Adrenal gland (tissue), 19 donors: ENCODE measurements at places on chromosomes 1 and 21.

DNA sequence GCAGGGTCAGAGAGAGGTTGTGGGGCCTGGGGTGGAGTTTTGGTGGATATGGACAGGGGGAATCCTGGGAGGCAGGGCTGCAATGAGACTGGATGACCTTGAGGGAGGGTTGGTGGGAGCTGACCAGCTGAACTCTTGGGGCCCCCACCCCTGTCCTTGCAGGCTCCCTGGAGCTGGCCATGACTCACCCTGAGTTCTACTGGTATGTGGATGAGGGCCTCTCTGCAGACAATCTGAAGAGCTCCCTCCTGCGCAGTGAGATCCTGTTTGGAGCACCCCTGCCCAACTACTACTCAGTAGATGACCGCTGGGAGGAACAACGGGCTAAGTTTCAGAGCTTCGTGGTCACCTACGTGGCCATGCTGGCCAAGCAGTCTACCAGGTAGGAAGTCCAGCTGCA lies 23.6 kb downstream of the DISP3 start:
- no peak overlapping the region for H3K4me3 ChIP-seq
- H3K36me3 ChIP-seq: no peaks in the 10 kb centered on the region
- H3K27me3 ChIP-seq: peaks cover 8% of the 10 kb centered on the region
- H3K27ac ChIP-seq: no peak overlapping the region
- DNase-seq: no peak
- no peaks in the 10 kb centered on the region for H3K4me1 ChIP-seq

DNA sequence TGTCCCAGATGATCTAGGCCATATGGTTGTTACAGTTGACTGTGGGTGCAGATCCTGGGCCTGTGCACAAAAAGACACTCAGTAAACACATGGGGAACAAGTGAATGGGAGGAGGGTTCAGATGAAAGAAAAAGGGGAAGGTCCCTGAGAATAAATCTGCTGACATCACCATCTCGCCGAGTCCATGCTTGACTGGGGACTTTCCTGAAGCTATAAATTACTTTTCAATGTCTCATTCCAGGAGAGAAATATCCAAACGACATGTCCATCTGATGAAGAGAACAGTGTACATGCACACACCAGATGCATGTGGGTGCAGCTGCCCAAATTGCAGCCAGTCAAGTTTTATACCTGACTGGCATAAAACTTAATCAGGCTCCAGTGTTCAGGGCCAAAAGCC lies 109.0 kb downstream of the HIVEP3 start:
- peaks cover 7% of the 10 kb centered on the region for H3K4me1 ChIP-seq
- no peak overlapping the region for H3K27ac ChIP-seq
- no peak overlapping the region for H3K4me3 ChIP-seq
- no peaks in the 10 kb centered on the region for H3K27me3 ChIP-seq
- DNase-seq: no peak

- no peak for DNase-seq
- H3K27me3 ChIP-seq: no peaks in the 10 kb centered on the region
- H3K36me3 ChIP-seq: no peaks in the 10 kb centered on the region
- H3K27ac ChIP-seq: no peak overlapping the region
Observed at GRCh38 chr1:58824753-58825389, 41.0 kb upstream of the JUN start.

DNA sequence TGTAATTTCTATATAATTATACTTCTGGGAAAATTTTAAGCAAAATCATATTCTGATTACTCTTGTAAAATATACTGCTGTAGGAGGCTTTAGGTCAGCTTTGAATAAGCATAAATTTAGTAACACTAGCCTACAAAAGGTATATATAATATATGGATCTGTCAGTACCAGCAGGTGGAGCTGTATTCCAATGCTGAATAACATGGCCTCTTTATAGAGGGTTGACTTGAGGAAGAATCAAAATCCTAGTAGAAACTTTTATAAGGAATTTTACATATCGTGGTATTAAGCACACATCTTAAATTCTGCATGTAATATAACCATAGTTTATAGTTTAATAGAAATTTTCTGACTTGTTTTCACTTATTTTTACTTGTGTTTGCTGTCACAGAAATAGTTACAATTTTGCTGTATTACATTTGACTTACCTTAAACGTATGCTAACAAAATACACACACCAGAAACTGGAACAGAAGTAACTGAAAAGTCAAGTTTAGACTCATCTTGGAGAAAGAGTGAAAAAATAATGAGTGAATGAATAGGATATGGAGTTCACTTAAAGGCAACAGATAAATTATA lies 79.3 kb downstream of the HMCN1 start:
- DNase-seq: no peak
- no peak overlapping the region for H3K27ac ChIP-seq

DNA sequence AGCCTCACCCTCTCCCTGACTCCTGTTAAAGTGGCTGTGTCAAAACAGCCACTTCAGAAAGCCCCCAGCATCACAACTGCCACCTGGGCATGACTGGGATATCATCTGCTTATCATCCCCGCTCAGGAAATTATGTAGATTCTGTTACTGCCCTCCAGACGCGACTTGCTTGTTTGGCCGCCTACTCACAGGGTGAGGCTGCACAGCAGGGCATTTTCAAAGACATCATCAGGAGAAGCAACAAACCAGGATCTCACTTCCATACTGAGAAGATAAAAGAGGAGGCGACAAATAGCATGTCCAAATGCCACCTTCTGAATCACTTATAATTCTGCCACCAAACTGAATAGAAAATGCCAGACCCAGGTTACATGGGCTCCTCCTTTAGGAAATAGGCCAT lies 94.8 kb downstream of the MIS18A start:
- H3K27me3 ChIP-seq: no peaks in the 10 kb centered on the region
- peak; percentile 43 for DNase-seq
- no peak overlapping the region for H3K27ac ChIP-seq
- H3K36me3 ChIP-seq: no peaks in the 10 kb centered on the region

DNA sequence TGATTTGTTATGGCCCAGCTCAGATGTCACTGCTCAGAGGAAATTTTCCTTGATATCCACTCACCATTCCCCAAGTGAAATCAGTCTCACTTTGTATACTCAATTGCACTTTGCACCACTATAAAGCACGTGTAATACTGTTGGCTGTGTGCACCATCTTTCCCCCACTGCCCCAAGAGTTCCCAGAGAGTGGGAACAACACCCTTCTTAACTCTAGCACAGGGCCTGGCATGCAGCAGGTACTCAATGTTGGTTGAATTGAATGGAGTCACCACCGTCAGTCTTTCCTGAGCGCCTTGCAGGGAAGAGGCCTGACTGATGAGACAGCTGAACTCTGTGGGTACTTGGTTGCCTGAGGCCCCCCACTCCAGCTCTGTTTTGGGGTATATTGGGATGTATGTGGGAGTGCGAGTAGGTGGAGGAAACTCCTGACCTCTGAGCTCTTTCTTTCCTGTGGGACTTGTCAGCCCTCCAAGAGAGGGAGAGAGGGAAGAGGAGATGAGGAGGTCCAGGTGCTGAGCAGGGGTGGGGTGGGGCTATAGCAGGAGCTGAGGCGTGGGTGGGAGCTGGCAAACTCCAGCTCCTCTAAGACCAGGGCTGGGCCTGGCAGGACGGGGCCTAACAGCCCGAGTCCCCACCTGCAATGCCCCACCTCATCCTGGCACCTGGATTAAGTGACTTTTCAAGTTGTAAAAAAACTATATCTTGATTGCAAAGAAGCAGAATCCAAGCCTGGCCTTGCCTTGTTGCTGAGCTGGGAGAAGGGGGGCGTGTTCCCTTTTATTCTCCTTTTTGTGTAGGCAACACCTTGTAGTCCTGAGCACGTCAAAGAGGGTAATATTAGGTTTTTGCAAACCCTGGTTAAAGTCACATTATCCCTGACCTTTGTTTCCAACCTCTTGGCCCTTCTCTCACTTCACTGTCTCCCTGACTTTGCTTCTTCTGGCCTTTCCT lies 19.4 kb upstream of the WASF2 start:
- peaks cover 14% of the 10 kb centered on the region for H3K4me1 ChIP-seq
- no peaks in the 10 kb centered on the region for H3K36me3 ChIP-seq
- no peak overlapping the region for H3K27ac ChIP-seq

GRCh38 chr1:18234790-18235242 lies 127.2 kb downstream of the IGSF21 start:
- no peaks in the 10 kb centered on the region for H3K36me3 ChIP-seq
- H3K4me1 ChIP-seq: no peaks in the 10 kb centered on the region
- H3K27ac ChIP-seq: no peak overlapping the region
- no peak overlapping the region for H3K4me3 ChIP-seq
- peaks cover 3% of the 10 kb centered on the region for H3K27me3 ChIP-seq

DNA sequence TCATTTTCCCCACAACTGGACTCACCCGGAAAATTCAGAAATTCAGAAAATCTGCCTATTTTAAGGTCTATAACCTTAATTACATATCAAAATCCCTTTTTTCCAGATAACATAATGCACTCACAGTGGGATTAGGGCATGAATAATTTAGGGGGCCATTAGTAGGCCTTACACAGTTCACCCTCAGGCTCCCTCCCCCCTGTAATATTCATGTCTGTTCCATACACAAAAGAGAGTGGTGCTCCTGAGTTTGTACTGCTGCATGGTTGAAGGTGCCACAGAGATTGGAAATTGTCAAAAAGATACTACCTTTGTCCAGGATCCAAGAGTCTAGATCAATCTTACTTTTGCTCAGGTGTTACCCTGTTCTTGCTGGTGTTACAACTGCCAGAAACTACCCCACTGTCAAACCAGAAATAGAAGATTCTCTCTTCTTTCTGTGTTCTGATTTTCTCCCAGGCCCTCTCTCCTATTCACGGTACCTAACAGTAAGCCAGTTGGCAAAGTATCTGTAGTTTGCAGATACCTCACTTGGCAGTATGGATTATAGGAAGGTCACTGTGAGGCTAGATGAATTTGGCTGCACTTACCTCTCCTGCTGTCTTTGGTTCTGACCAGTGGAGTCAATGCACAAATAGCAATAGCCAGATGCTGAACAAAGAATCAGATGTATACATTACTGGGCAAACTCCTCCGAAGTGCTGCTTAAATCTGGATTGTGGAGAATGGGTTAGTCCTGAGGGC lies 53.2 kb downstream of the C1orf198 start:
- H3K27me3 ChIP-seq: no peaks in the 10 kb centered on the region
- no peak overlapping the region for H3K27ac ChIP-seq
- H3K4me1 ChIP-seq: no peaks in the 10 kb centered on the region
- no peak for DNase-seq
- no peaks in the 10 kb centered on the region for H3K36me3 ChIP-seq

DNA sequence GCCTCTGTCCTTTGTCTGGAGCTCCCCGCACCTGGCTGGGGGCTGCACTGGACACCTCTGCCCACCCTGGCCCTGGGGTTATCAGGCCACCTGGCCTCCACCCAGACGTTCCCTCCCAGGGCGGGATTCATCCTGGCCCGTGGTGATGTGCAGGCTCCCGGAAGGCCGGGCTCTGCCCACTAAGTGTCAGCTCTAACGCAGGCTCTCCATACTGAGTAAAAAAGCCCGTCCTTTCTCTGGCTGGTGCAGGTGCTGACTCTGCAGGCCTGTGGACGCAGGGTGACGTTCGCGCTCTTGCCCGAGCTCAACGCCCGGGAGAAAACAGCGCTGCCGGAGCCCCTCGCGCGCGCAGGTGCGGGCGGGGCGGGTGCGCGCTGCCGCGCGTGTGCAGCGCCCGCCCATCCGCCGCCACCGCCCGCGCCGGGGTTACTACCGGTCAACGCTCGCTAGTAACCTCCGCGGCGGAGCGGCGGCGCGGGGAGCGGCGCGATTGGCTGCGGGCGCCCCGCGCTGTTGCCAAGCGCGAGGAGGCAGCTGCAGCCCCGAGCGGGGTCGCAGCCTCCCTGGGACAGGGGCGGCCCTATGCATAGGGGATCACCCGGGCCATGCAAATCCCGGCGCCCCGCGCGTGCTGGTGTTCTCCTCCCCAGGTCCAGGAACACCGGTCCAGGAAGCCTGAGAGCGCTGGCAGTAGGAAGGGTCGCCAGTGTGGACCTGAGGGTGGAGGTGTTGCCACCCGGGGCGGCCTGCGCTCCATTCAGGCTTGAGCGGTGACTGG lies 15.7 kb downstream of the ABCG1 start:
- H3K4me1 ChIP-seq: peaks cover 87% of the 10 kb centered on the region
- H3K4me3 ChIP-seq: no peak overlapping the region
- no peaks in the 10 kb centered on the region for H3K36me3 ChIP-seq
- no peaks in the 10 kb centered on the region for H3K27me3 ChIP-seq
- H3K27ac ChIP-seq: peak overlapping the region; percentile 66

DNA sequence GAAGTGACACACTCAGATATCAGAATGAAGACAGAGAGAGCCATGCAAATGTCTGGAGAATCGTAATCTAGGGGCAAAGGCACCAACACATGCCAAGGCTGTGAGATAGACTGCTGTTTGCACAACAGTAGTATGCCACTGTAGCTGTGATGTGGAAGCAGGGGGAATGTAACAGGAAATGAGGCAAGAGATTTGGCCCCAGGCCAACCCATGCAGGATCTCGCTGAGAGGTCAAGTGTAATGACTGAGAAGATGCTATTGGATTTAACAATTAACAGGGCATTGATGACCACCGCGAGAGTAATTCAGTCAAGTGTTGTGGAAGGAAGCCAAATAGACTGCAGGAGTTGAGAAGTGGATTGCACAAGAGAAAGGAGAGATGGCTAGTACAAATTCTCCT lies 107.3 kb upstream of the ST6GALNAC5 start:
- no peak for DNase-seq
- no peaks in the 10 kb centered on the region for H3K36me3 ChIP-seq
- no peaks in the 10 kb centered on the region for H3K27me3 ChIP-seq
- H3K27ac ChIP-seq: no peak overlapping the region
- no peak overlapping the region for H3K4me3 ChIP-seq

GRCh38 chr1:45621895-45622523 lies 1.8 kb downstream of the CCDC17 start:
- H3K27me3 ChIP-seq: no peaks in the 10 kb centered on the region
- DNase-seq: no peak
- H3K4me1 ChIP-seq: peaks cover 10% of the 10 kb centered on the region

DNA sequence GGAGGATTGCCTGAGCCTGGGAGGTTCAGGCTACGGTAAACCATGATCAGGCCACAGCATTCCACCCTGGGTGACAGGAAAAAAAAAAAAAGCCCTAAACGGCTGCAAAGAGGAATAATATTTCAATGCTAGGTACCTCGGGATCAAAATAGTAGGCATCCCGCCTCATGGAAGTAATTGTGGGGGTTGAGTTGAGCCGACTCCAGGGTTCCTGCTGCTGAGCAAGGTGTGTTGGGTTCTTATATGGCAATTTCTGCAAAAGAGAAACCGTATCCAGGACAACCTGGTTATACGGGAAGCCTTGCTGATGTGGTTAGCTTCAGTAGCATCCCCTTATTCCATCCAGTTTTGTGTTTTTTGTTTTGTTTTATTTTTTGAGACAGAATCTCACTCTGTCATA lies 6.1 kb upstream of the ELAPOR1 start:
- H3K4me3 ChIP-seq: no peak overlapping the region
- H3K36me3 ChIP-seq: no peaks in the 10 kb centered on the region
- no peaks in the 10 kb centered on the region for H3K27me3 ChIP-seq
- peaks cover 7% of the 10 kb centered on the region for H3K4me1 ChIP-seq
- no peak overlapping the region for H3K27ac ChIP-seq
